ENCODE measurements at places on chromosomes 2 and 18.
A peak's percentile ranks its signal among the peaks of the same experiment; 100 is the strongest.

DNA sequence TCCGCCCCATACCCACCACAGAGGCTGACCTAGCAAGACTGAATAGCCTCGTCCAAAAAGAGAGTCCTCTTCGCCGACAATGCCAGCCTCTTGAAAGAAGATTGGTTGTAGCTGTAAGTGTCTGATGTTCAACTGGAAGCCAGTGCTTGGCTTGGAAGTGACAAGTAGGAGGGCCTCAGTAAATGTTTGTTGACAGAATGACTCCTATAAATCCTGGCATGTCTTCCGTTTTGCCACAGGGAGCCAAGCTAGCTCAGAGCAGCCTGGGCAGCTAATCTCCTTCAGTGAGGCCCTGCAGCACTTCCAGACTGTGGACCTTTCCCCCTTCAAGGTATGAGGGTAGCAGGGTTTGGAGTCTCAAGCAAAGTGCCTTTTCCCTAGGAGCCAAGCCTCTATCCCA lies 14.9 kb downstream of the ELMOD3 start:
- DNase-seq, result no peak

- no peak for DNase-seq
These were observed 142.2 kb downstream of the B3GNT2 start for GRCh38 chr2:62338111-62338510.

- no peak for DNase-seq
These were observed 20.9 kb upstream of the AGFG1 start for GRCh38 chr2:227450926-227451654.

GRCh38 chr2:25323042-25323514 lies 18.6 kb downstream of the DNMT3A start:
- peak; percentile 46 for DNase-seq

DNA sequence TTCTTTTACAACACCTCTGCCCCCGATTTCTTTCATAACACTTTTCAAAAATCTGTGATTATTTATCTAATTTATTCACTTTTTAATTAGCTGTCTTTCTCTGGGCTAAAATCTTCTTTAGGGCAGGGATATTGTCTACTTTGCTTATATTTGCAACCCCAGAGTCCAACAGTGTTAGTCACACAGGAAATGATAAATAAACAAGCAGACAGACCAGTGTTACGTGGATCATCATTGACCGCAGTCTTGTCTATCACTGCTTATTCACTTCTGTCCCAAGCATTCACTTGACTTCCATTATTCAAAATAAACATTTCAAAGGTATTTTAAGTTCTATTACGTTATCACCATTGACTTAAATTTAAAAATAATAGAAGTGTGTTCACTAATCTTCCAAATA lies 237.6 kb upstream of the UBE2E3 start:
- no peak for DNase-seq

DNA sequence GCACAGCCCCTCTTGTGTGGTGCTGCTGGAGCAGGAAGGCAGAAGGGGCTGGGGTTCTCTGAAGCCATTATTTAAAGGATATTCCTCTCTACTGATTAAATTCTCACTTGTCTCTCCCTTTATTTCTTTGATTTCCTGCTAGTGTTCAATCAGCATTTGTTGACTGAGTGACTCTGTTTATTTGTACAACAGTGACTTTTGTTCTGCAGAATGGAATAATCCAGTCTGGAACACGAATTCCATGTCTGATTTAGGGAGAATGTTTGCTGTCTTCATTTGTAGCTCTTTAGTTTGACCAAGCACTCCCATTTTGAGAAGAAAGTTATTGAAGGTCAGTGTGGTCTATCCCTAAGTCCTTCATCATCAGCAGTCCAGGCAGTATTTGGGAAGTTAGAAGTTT lies 141.2 kb downstream of the SETBP1 start:
- no peak for DNase-seq
